Dorsolateral prefrontal cortex (tissue), 122 donors: ENCODE measurements at places on chromosomes 12 and 14.
A peak's percentile ranks its signal among the peaks of the same experiment; 100 is the strongest.

GRCh38 chr12:89135976-89136634 lies 216.2 kb downstream of the DUSP6 start:
- no peak for DNase-seq

- DNase-seq = no peak
Measured at GRCh38 chr14:71163842-71164629, 256.8 kb downstream of the PCNX1 start.

DNA sequence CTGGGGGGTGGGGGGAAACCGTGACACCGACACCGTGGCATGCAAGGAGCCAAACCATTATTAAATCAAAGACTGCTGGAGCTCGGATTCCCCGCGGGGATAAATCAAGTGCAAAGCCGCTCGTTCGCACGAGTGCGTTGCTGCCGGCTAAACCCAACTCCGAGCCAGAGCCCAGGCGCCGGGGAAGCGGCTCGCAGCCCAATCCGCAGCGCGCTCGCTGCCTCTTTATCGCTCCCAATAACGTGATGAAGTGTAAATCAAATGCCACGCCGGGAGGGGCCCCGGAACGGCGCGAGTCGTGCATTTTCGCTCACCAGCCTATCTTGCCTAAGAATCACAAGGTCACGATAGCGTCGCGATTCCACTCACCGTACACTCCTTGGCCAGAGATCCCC lies 1.3 kb downstream of the MDGA2 start:
- DNase-seq = peak; percentile 50

GRCh38 chr12:129325566-129325965 lies 472.3 kb downstream of the GLT1D1 start:
- no peak for DNase-seq

DNA sequence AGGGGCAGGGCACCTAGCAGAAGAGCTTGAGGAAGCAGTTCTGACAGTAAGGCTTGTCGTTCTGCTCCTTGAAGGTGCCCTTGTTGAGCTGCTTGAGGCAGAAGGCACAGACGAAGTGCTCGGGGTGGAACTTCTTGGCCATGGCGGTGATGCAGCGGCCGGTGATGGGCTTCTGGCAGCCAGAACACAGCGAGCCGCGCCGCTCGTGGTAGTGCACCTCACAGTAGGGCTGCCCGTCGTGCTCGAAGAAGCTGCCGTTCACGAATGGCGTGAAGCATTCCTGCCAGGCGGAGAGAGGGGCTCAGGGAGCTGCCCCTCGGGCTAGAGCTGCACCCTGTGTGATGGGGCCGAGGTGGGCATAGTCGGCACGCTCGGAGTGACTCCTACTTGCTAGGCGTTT lies 11.4 kb upstream of the RPLP0 start:
- DNase-seq = no peak

DNA sequence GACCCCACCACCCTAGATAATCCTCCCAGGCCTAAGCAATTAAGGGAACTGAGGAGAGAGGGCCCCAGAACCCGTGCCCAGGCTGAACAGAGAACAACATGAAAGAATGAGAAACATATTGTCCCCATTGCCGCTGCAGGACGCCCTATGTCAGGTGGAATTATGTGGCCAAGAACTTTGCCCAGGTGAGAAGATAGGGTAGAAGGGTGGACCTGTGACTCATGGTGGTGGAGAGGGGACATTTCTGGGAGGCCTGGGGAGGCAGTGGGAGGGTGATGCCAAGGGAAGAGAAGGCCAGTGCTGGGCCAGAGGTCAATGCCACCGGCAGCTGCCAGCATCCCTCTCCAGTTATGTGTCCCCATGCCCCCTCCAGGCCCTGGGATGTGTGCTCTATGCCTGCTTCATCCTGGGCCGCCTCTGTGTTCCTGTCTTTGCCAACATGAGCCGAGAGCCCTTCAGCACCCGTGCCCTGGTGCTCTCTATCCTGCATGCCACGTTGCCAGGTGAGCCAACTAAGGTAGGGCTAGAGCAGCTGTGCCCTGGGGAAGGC lies 15.5 kb downstream of the SOAT2 start:
- DNase-seq = no peak

- DNase-seq = no peak
Measured at GRCh38 chr12:115756271-115756670, 521.2 kb downstream of the MED13L start.

DNA sequence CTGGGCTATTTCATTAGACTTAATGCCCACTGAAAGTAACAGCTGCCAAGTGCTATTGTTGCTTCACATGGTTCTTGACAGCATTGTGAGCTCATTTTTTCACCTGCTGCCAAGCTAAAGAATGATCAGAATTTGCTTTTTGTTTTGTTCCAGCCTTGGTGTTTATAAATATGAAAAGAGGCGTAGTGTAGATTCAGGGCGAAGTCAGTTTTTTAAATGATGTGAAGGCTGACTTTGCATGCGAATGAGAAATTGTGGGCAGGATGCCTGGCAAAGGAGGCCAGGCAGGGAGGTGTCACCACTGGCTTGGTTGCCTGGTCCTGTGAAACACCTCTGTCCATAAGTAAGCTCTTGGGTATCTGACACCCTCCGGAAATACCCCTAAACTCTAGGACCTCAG lies 93.3 kb upstream of the NAP1L1 start:
- DNase-seq = no peak

GRCh38 chr12:76152181-76152807 lies 67.8 kb upstream of the NAP1L1 start:
- no peak for DNase-seq

GRCh38 chr14:89491711-89492381 lies 74.8 kb upstream of the FOXN3 start:
- no peak for DNase-seq

- DNase-seq = no peak
Measured at GRCh38 chr12:117832459-117833457, 136.0 kb downstream of the KSR2 start.

DNA sequence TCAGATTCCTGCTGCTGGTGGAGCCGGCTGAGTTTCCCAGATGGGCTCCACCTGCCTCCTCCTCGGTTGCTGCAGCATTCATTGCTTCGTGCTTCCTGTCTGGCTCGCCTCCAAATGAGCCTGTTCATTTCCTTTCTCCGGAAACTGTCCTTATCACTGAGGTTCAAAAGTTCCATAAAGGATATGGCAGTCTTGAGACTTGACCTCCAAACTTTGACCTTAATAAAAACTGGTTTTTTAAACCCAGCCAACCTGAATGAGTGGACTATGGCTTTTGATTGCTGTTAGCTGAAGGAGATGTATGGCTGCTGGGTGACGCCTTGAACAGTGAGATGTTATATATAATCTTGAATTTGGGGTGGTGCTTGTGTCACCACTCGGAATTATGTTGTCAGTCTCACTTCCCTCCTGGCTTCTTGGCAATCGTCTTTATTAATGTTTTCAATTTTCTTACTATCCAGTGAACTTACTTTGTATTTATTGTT lies 62.7 kb downstream of the RASSF3 start:
- DNase-seq = no peak

DNA sequence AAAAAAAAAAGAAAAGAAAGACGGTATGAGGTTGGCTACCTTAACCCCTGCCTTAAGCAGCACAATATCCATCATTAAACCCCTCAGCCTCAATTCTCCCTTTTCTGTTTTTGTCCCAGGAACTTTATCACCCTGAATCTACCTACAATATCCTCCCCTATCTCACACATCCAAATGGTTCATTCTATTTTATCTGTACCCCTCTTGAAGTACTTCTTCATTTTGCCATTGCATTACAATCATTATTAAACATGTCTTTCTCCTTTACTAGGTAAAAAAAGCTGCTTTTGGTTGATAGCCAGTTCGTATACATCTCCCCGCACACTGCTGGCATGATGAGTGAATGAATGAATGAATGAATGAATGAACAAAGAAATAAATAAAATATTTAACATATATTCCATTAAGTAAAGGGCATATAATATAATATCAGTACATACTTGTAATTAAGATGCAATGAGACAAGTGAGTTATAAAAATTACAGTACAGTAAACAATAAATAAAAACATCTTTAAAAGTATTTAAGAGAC lies 364 bp upstream of the GPR65 start:
- no peak for DNase-seq

DNA sequence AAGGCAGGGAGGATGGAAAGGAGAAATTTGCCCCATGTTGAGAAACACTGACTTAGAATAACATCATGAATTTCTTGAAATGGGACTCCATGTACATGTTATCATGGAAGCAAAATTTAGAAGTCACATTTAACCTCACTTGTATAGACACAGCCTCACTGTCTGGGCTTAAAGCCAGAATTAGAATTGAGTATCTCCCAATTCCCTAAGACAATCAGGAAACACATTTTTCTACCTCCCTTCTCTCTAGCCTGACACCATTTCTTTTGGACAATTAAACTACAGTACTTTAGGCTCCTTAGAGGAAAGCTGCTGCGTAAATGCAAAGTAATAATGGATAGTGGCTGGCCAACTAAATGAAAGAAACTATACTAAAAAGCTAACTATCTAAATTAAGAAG lies 795.5 kb downstream of the C12orf50 start:
- DNase-seq = no peak

- DNase-seq = no peak
Measured at GRCh38 chr12:124078800-124079199, 105.8 kb downstream of the ZNF664 start.
